ENCODE measurements at places on chromosomes 7 and 10.
A peak's percentile ranks its signal among the peaks of the same experiment; 100 is the strongest.

GRCh38 chr7:83575436-83575835 is 73.5 kb downstream of the SEMA3E start:
- no peak for DNase-seq

DNA sequence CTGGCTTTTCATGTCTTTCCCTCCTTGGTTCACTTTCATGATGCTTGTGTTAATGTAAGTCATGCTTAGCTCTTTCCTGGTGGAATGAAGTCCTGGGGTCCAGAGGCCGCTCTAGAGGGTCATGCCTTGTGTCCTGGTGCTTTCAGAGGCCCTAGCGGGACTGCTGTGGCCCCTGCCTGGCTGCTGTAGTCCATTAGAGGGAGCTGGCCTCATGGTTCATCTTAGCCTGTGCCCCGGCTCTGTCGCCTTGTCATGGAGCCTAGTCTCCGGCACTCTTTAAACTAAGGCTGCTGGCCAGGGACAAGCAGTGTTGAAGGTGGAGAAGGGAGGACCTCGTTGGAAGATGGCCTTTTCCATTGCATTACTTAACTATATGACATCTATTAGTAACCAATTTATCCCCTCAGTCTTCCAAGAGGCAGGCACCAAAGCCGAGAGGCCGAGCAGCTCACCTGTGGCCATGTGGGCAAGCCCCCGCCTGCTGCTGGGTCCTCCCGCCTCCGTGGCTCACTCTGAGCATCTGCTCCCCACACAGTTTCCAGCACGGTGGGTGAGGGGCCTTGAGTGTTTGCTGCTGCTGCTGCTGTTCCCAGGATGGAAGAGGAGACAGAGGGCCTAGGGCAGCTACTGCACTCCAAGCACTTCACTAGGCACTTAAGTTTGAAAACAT is 5.0 kb upstream of the NDUFB2 start:
- no peak for DNase-seq

- peak; percentile 59 for DNase-seq
These were observed 1.8 kb downstream of the SNCG start for GRCh38 chr10:86960003-86960862.

DNA sequence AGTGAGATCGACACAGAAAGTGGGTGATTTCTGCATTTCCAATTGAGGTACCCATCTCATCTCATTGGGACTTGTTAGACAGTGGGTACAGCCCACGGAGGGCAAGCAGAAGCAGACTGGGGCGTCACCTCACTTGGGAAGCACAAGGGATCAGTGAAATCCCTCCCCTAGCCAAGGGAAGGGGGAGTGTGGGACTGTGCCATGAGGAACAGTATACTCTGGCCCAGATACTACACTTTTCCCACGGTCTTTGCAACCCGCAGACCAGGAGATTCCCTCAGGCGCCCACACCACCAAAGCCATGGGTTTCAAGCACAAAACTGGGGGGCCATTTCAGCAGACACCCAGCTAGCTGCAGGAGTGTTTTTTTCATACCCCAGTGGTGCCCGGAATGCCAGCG is 99.8 kb downstream of the ODAD2 start:
- DNase-seq: no peak

DNA sequence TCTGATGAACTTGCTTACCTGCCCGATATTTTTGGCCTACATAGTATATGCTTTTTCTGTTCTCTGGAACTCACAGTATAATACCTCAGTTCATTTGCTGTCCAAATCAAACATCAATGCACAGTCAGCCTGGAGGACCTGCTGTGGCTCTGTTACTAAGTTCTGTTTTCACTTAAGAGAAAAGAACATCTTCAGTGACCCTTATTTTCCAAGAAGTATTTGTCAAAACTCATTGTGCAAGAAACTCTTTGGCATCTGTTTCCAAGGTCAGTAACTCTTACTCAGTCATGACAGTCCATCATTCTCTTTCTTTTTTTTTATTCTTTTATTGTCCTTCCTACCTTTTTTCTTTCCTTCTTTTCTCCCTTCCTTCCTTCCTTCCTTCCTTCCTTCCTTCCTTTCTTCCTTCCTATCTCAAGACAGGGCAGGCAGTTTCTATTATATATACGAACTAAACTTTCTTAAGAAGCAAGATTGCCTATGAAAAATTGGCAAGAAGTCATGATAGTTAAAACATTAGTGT is 37.8 kb upstream of the SEM1 start:
- no peak for DNase-seq

DNA sequence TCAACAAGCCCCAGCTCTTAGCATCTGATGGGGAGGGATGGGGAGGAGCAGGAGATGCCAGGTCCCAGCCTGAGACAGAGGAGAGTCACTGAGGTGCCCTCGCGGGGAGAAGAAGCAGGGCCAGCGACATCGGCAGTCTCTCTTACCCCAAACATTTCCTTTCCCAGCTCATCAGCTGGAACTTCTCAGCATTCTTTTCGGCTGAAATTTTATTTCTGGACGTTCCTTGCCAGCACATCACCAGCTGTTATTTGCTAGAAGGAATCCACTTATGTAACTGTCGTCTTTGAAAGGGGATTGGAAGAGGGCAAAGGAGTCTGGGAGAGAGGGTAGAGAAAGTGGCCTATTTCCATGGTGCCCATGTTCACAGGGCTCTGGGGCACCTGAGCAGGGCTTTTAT is 101.0 kb upstream of the SHH start:
- DNase-seq: no peak

- DNase-seq: no peak
These were observed 468.7 kb downstream of the RPS24 start for GRCh38 chr10:78502210-78502936.

DNA sequence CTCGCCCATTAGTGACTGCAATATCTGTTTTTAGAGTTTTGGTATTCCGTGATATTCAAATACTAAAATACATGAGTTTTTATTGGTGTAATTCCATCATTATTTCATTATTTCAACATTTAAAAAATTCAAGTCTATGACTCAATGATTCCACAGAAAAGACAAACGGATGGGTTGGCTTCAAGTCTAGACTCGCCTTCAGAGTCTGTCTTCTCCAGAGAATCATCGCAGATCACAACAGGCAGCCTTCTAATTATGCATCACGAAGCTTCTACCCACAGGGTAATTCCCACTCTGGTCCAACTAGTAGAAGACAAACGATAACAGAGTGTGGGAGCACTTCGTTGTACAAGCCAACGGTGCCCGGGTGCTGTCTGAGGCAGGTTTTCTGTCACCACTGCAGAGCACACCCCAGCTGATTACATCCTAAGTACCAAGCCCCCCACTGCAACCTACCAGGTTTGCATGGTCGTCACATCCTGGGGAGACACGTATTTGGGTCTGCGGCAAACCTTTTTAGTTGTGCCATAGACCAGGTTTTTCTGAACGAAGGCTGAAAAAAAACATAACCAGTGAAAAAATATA is 28.9 kb downstream of the PARP12 start:
- no peak for DNase-seq

DNA sequence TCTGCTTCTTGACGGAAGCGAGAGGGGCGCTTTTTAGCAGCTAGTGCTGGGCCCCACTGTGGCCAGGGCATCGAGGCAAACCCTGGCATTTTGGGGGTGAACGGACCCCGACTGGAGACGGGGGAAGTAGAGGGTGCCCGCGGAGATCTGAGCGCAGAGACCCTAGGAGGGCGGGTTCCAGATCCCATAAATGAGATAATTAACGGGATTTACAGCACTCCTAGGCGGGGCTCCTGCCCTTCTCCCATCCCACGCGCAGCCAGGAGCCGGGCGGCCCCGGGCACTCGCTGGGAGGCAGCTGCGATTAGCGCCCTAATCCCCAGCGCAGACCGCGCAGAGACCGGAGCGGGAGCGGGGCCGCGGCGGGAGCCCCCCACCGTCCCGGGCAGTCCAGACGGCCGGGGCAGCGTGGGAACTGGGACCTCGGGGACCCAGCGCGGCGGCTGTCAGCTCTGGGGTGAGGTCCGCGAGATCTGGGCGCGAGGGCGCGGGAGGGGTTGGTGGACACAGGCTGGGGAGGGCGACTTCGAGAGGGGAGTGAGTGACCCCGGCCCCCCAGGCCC is 735 bp downstream of the JCAD start:
- DNase-seq: no peak

DNA sequence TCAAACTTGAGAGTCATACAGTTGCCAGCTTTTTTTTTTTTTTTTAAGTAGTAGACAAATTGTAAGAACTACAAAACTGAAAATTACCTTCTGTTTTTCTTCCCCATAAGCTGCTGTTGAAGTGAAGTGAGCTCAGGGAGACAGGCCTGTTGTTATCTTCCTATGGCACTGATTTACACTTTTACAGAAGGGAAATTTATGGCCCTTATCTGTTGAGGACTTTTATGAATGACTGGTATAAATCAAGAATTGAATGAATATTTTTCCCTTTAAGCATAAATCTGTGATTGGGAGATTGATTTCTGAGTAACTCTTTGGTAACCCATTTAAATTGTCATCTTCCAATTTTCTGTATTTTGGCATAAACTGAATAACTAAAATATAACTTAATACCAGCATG is 124.0 kb downstream of the SDK1 start:
- DNase-seq: no peak

DNA sequence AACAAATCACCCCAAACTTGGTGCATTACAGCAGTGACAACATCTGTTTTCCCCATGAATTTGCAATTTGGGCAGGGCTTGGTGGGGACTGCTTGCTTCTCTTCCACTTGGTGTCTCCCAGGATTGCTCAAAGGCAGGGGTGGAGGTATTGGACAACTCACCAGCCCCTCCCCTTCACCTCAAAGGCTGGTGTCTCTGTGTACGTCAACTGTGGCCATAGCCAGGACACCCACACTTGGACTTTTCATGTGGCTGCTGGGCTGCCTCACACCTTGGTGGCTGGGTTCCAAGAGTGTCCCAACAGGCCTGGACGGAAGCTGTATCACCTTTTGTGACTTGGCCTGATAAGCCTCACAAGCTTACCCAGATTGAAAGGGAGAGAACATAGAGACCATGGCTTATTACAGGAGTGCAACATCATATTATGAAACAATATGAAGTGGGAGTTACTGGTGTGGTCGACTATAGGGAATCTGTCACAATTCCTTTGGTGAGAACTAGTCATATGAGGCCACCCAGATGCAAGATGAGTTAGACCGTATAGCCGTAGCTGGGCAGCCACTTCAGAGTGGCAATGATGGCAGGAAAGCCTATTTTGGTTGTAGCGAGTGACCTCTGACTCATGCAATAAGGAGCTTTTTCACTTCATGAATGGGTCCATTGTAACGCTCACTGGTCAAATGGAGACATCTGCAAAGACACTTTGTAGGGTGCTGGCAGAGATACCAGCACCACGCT is 187.6 kb upstream of the ITGB1 start:
- DNase-seq: no peak

- no peak for DNase-seq
These were observed 175.8 kb upstream of the SORCS1 start for GRCh38 chr10:107340326-107340725.

- DNase-seq: no peak
These were observed 3.0 kb upstream of the AOC1 start for GRCh38 chr7:150849204-150849775.

DNA sequence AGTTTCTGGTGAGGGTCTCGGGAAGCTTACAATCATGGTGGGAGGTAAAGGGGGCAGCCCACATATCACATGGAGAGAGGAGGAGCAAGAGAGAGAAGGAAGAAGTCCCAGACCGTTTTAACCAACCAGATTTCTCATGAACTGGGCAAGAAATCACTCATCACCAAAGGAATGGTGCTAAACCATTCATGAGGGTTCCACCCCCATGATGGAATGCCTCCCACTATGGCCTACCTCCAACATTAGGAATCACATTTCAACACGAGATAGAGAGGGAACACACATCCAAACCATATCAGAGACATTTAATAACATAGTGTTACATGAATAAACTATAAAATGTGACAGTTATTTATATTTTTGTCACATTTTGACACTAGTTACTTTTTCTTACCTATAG is 214.8 kb upstream of the MAGI2 start:
- DNase-seq: peak; percentile 9

DNA sequence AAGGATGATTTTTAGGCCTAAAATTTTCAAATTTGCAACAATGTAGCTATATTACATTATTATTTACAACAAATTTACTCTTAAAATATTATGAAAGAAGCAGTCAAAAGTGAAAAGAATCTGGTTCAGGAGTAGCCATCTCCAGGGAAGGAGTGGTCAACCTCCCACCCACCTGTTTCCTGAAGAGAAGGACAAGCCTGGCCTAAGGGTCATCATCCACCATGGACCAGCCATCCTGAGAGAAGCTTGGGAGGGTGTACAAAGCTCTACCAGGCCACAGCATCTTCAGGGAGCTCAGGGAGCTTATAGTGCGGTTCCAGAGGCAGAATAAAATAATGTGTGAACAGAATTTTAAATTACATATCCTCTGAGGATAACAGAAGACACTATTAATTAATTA is 38.1 kb downstream of the COL1A2 start:
- peak; percentile 55 for DNase-seq

- peak; percentile 85 for DNase-seq
These were observed 176.2 kb upstream of the ITGB1 start for GRCh38 chr10:33134011-33134751.

GRCh38 chr10:114412907-114413797 is 8.8 kb upstream of the AFAP1L2 start:
- DNase-seq: no peak

DNA sequence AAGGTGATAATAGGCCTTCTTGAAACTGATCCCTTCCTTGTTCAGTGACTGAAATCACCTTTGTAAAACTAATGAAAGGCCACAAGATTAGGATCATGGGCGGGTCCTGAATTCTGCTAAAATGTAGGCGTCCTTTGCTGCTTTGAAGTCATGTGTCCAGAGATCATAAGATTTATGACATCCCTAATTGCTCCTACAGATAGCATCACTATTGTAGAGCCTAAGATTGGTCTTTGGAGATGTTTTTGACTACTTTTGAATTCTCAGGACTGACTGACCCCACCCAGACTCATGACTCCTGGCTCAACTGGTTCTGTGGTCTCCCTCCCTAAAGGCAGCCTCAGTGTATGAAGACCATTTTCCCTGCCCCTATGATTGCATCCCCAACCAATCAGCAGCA is 322.6 kb upstream of the SEMA3D start:
- DNase-seq: no peak

DNA sequence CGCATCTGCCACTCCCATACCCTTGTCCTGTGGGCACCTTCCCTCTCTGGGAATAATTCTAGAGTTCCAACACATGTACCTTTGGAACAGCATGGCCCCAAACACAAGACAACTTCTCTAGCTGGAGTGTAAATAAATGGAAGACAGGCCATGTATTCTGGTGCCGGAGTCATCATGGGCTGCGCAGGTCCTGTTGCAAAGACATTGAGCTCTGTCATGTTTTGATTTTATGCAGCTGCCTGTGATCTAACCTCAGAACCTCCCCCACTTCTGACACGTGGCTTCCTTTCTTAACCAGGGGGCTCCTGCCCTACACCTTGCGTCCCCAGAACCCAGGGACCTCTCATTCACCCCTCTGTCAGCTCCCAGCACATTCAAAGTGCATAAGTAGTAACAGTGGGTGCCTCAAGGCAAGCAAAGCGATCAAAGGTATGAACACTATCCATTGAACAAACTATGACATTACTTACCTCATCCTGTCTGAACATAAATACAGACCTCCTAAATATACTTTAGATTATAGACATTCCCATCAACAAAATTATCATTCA is 219.9 kb downstream of the FGFR2 start:
- DNase-seq: no peak

- no peak for DNase-seq
These were observed 10.3 kb downstream of the MAT1A start for GRCh38 chr10:80279146-80279545.

Data from AG10803 (cell line).